ENCODE measurements at places on chromosomes 11 and 22.

- H3K36me3 ChIP-seq = peaks cover 18% of the 10 kb centered on the region
- peak overlapping the region; percentile 98 for H3K27ac ChIP-seq
- H3K4me3 ChIP-seq = peak overlapping the region; percentile 78
- no peak for DNase-seq
- H3K27me3 ChIP-seq = no peaks in the 10 kb centered on the region
Measured at GRCh38 chr11:118912742-118913410, 12.8 kb downstream of the BCL9L start.

- no peak overlapping the region for H3K4me3 ChIP-seq
- peaks cover 4% of the 10 kb centered on the region for H3K27me3 ChIP-seq
- no peak for DNase-seq
- H3K27ac ChIP-seq = no peak overlapping the region
- H3K36me3 ChIP-seq = no peaks in the 10 kb centered on the region
Measured at GRCh38 chr22:47612311-47612910, 850.0 kb downstream of the TBC1D22A start.

GRCh38 chr22:21962655-21962949, 10.0 kb upstream of the PPM1F start:
- H3K27ac ChIP-seq = no peak overlapping the region
- H3K27me3 ChIP-seq = no peaks in the 10 kb centered on the region
- no peak for DNase-seq
- H3K4me1 ChIP-seq = no peaks in the 10 kb centered on the region

DNA sequence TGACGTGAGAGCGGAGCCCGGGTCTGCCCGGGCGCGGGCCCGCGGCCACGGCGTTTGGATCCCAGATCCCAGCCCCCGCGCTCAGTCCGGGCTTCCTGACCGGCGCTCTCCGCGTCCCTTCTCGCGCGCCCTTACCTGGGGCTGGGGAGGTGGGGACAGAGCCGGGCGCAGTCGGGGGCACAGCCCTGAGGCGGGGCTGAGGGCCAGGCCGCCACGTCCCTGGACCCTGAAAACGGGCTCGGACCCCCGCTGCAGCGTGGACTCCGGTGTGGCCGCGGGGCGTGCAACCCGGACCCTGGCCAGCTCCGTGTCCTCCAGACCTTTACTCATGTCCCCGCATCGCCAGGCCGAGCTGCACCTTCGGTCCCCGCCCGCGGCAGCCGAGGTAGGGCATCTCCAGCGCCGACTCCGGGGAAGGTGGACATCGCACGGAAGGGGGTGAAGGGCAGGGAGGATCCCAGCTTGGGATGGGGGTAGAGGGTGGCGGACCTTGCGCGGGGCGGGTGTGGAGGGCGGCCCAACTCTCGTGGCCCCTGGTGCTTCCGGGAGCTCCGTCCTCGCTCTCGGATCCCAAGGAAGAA, 9.9 kb upstream of the AIFM3 start:
- peaks cover 34% of the 10 kb centered on the region for H3K27me3 ChIP-seq
- peaks cover 15% of the 10 kb centered on the region for H3K4me1 ChIP-seq
- peak overlapping the region; percentile 54 for H3K4me3 ChIP-seq
- peaks cover 22% of the 10 kb centered on the region for H3K36me3 ChIP-seq

- DNase-seq = peak; percentile 66
- H3K4me3 ChIP-seq = peak overlapping the region; percentile 67
- peaks cover 6% of the 10 kb centered on the region for H3K4me1 ChIP-seq
- H3K27me3 ChIP-seq = peaks cover 73% of the 10 kb centered on the region
- no peak overlapping the region for H3K27ac ChIP-seq
- H3K36me3 ChIP-seq = no peaks in the 10 kb centered on the region
Measured at GRCh38 chr11:33829430-33830141, 55.3 kb upstream of the FBXO3 start.

DNA sequence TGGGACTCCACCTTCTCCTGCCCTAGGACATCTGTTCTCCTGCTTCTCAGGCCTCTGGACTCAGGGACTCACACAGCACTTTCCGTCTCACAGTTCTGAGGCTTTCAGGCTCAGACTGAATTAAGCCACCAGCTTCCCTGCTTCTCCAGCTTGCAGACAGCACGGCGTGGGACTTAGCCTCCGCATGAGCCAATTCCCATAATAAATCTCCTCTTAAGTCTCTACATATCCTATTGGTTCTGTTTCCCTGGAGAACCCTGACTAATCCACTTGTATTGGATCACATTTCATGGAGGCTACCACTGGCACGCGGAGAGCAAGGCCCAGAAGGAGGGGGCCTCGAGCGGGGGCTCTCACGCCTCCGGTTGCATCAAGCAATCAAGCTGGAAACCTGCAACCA, 1313.6 kb downstream of the TBC1D22A start:
- no peaks in the 10 kb centered on the region for H3K36me3 ChIP-seq
- H3K4me1 ChIP-seq = peaks cover 7% of the 10 kb centered on the region
- H3K4me3 ChIP-seq = no peak overlapping the region
- peaks cover 67% of the 10 kb centered on the region for H3K27me3 ChIP-seq
- DNase-seq = no peak

DNA sequence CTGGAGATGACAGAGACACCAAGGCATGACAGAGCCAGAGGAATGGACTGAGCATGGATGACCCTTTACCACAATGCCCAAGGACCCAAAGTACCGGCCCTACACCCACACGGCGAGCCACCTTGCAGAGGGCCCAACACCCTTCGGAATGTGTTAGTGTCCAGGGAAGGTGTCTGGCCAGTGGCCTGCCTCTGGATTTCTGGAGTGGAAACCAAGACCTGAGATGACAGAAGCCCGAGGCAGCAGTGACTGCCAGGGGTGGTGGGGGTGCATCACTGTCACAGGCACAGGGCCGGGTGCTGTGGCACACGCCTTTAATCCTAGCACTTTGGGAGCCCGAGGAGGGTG, 28.7 kb downstream of the PDGFB start:
- peaks cover 36% of the 10 kb centered on the region for H3K27me3 ChIP-seq
- H3K4me3 ChIP-seq = no peak overlapping the region
- no peaks in the 10 kb centered on the region for H3K36me3 ChIP-seq

- H3K27ac ChIP-seq = no peak overlapping the region
- H3K27me3 ChIP-seq = no peaks in the 10 kb centered on the region
- H3K36me3 ChIP-seq = peaks cover 12% of the 10 kb centered on the region
Measured at GRCh38 chr22:25134028-25134427, 65.6 kb upstream of the CRYBB3 start.

GRCh38 chr11:88414981-88415413, 77.5 kb upstream of the CTSC start:
- peak overlapping the region; percentile 57 for H3K4me3 ChIP-seq
- no peaks in the 10 kb centered on the region for H3K27me3 ChIP-seq
- H3K27ac ChIP-seq = peak overlapping the region; percentile 90

- no peak overlapping the region for H3K27ac ChIP-seq
- peaks cover 16% of the 10 kb centered on the region for H3K27me3 ChIP-seq
- DNase-seq = no peak
- no peak overlapping the region for H3K4me3 ChIP-seq
- no peaks in the 10 kb centered on the region for H3K4me1 ChIP-seq
Measured at GRCh38 chr11:107721207-107721606, 9.4 kb upstream of the SLN start.

DNA sequence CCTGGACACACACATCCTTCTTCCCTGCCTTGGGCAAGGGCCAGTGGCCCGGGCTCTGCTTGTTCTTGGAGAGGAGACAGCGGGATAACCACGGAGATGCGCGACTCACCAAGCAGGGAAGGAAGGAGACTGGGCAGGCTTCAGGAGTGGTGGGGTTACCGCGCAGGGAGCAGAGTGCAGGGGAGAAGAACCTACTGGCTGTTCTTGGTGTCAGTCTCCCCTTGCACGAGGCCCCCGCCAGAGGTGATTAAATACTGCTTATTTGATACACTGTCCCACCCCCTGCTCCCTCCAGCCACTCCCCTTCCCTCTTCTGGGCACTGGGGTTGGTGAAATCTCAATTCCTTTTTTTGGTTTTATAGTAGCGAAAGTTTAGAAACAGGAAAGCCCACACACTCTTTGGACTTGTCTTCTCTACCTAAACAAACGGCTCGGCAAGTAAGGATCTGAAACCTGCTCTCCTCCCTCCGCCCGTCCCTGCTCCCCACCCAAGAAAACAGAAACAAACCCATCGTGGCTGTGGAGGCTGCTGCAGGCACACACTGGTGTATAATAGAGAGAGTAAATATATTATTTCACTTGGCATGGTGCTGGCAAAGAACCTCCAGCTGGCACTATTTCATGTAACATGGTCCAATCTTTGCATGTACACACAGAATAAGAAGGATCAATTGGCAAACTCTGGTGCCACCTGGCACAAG, 10.8 kb downstream of the LARGE2 start:
- peaks cover 24% of the 10 kb centered on the region for H3K4me1 ChIP-seq
- no peak for DNase-seq
- no peaks in the 10 kb centered on the region for H3K27me3 ChIP-seq
- peaks cover 53% of the 10 kb centered on the region for H3K36me3 ChIP-seq
- H3K27ac ChIP-seq = no peak overlapping the region

DNA sequence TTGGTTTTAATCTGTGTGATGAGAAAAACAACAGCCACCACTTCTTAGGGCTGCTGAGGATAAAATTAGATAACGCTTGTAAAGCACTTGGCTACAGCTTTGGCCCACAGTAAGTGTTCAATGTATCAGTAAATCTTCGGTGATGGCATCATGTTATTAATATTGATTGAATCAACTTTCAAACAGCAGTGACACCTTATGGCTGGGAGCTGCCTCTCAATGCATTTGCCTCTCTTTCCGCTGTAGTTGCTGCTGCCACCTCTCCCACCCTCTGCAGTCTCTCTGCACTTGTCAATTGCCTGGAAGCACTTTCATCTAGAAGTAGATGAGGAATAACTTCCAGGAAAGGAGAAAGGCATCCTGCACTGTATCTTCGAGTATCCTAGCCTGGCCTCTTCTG, 491.1 kb downstream of the OPCML start:
- no peak for DNase-seq
- H3K4me3 ChIP-seq = no peak overlapping the region
- H3K36me3 ChIP-seq = no peaks in the 10 kb centered on the region
- no peaks in the 10 kb centered on the region for H3K4me1 ChIP-seq
- H3K27ac ChIP-seq = no peak overlapping the region

DNA sequence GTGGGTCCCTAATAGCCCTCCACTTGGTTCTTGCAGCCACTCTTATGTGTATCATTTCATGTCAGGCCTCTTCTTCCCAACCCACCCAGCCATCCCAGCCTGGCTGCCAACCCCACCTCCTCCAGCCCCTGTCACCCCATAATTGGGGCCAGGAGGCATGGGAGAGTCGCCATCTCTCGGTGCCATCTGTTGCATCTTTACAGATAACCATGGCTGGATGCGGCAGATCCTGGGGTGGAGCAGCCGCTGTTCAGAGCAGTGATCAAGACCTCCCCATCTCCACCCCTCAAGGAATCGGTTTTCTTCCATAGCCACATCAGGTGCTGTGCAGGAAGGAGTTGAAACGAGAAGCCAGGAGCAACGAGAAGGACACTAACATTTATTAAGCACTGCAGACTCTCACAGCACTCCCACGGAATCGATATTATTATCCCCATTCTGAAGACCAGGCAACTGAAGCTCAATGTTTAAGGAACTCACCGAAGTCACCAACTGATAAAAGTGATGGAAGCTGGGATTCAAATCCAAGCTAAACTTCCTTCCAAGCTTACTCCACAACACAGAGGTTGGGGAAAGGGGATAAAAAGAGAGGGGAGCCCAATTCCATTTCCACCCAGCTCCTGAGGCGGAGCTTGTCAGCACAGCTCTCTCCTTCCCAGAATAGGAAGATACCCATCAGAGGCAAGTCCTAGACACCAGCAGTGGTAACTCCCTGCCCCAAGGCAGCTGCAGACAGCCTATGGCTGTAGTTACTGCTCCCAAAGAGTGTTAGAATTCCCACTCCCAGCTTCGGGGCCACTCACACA, 2.7 kb downstream of the SLC43A1 start:
- H3K4me3 ChIP-seq = peak overlapping the region; percentile 94
- H3K4me1 ChIP-seq = peaks cover 36% of the 10 kb centered on the region
- H3K27ac ChIP-seq = peak overlapping the region; percentile 52
- peaks cover 41% of the 10 kb centered on the region for H3K36me3 ChIP-seq

- H3K4me1 ChIP-seq = peaks cover 81% of the 10 kb centered on the region
- peaks cover 40% of the 10 kb centered on the region for H3K36me3 ChIP-seq
- H3K27me3 ChIP-seq = no peaks in the 10 kb centered on the region
- no peak for DNase-seq
- no peak overlapping the region for H3K4me3 ChIP-seq
Measured at GRCh38 chr11:118318581-118319336, 14.2 kb downstream of the CD3E start.
